NCI-H226 (cell line): ENCODE measurements at places on chromosomes 3 and 15.
A peak's percentile ranks its signal among the peaks of the same experiment; 100 is the strongest.

DNA sequence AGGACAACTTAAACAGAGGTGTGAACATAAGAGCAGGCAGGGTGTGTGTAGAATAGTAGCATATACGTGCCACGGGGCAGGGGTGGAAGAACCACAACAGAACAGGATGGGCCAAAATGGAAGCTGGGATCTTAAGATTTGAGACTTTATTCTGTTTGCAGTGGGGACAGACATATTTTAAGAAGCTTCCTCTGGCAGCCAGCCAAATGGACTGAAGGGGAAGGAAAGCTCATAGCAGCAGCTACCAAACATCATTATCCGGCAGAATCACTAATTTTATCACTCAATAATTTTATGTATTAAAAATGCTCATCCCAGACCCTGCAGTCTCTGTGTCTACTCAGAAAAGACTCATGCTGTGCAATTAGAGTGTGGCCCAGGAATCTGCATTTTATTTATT lies 130.9 kb upstream of the CTDSPL start:
- DNase-seq: no peak

- DNase-seq: no peak
Observed at GRCh38 chr3:38626171-38626570, 23.3 kb downstream of the SCN5A start.

- no peak for DNase-seq
Observed at GRCh38 chr15:90482124-90483011, 47.4 kb upstream of the CRTC3 start.

GRCh38 chr3:127585163-127585812 lies 5.2 kb downstream of the TPRA1 start:
- no peak for DNase-seq

- DNase-seq: no peak
Observed at GRCh38 chr3:194306771-194307640, 44.1 kb downstream of the CPN2 start.

- DNase-seq: peak; percentile 68
Observed at GRCh38 chr15:67967871-67968431, 86.2 kb upstream of the PIAS1 start.

DNA sequence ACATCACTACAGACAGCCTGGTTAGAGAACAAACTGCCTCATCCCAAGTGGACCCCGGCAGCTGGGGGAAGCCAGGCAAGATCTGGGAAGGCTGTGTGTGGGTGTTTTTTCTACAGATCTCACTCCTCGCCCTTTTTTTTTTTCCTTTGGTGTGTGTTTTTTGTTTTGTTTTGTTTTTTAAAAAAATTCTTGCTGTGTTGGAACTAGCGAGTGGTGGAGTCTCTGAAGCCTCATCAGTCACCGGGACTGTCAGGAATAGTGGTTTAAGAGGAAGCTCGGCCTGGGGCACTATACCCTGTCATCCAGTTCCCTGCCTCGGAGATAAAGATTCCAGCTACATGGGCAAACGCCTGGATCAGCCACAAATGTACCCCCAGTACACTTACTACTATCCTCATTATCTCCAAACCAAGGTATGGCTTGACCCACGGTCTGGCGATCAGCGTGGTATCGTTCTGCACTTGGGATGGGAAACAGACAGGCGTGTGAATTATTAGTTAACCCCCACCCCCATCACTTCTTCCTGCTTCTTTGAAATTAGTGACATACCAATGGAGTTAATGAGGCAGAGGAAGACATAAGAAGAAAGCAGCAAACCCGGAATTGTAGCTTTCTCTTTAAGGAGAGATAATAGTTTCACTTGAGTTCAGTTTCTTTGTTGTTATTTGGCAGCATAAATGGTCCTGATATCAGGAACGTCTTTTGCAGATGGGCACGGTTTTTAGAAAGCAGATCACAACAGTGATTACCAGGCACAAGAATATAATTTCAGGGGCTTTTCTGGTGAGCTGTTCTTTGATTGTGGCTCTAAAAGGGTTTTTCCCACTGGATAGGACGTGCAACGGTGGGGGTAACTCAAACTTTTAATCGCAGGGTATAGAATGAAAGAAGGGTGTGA lies 722 bp downstream of the RBMS3 start:
- peak; percentile 67 for DNase-seq

GRCh38 chr3:63972987-63973386 lies 50.3 kb downstream of the PSMD6 start:
- DNase-seq: no peak

- DNase-seq: no peak
Observed at GRCh38 chr15:89494031-89494430, 2.4 kb downstream of the RHCG start.

- DNase-seq: no peak
Observed at GRCh38 chr3:195448205-195448875, 5.5 kb upstream of the ACAP2 start.

DNA sequence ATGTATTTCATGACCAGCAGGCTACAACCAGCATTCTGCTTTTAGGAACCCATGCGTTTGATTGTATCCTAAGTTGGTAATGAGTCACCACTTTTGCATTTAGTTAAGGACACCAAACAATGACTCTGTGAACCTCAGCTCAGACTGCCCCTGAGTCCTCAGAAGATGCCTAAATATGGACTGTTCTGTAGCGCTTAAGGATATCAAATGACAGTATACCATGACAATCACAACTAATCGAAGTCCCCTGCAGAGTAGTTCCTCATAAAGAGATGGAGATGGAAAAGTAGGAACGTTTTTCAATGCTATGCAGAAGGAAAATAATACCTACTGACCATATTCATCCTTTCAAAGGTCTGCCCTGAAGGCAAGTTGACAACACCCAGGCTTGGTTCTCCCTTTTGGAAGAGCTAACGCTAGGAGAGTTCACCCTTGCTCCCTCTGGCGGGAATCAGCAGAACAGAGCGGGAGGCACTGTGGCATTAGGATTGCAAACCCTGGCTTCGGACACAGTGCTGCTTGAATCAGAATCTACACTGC lies 508.6 kb downstream of the FHIT start:
- DNase-seq: no peak

- DNase-seq: no peak
Observed at GRCh38 chr3:147413686-147414389, 4.7 kb downstream of the ZIC1 start.

GRCh38 chr3:53817211-53817610 lies 29.0 kb downstream of the CHDH start:
- no peak for DNase-seq

- peak; percentile 59 for DNase-seq
Observed at GRCh38 chr3:170717410-170718402, 131.8 kb upstream of the SLC7A14 start.
